ENCODE measurements at places on chromosomes 11 and 22. TPM values are rescaled to one million over a fixed set of nuclear protein-coding genes. Genes with fewer than 3 reads are reported as not detected.

DNA sequence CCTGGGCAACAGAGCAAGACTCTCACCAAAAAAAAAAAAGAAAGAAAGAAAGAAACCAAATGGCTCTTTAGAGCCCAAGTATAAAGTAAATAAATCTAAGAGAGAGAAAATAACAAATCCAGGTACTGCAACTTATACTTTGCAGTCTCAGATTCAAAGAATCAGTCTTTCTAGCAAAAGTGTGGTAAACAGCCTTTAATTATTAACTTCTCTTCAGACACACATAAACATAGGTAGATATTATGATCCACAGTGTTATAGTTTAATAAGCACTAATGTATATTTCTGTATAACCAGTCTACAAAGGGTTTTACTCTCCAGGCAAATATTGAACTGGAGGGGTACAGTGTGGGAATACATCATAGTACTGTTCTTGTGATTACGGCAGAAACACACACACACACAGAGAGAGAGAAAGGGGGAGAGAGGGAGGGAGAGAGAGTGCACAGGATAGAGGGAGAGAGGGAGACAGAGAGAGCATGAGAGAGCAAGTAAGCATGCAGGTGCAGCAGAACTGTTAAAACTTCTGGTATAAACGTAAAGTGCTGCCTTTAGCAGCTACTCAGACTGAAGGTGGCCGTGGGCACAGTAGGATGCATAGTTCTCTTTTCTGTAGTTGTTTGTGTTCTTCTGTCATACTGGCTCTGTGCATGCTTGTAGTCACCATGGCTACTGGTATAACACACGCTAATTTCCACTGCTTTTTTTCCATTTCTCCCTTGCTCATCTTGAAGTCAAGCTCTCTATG is 32.3 kb downstream of the MTMR2 start:
- DNase-seq, result no peak

GRCh38 chr11:22342211-22343031 is 4.2 kb downstream of the SLC17A6 start:
- DNase-seq, result no peak

DNA sequence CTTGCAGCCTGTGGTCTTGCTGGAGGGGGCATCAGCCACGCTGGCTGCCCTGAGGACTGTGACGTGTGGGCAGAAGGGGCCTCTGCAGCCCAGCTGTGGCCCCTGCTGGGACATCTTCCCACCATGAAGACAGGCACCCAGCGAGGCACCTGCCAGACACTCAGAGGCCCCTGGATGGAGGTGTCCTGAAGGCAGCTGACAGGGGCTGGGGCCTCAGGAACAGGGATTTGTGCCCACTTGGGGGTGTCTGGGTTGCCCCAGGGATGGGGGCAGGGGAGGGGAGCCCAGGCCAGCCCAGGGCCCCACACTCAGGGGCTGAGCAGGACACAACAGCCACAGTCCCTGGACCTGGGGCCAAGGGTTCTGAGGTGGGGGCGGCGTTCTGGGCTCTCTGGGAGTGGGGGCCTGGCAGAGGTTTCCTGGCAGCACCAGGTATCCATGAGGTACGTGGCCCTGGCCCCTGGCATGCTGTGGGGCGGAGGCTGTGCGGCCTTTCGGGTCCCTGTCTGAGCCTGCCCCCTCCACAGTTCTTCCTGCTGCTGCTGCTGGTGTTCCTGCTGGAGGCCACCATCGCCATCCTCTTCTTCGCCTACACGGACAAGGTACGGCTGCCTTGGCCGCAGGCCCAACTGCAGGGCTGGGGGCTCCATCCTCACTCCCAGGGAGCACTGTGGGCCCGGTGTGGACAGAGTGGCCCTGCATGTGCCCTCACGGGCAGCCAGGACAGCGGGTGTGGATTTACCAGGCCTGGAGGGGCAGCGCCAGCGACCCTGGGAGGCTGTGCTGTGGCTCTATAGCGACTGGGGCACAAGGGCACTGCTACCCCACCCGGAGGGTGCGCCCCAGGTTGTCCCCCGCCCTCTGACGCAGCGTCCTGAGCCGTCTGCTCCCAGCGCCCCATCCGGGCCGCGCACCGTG is 21.5 kb downstream of the TSPAN4 start:
- DNase-seq, result no peak

GRCh38 chr11:8177136-8177535 is 8.3 kb upstream of the RIC3 start:
- DNase-seq, result no peak

CST6 gene
- not detected for total RNA-seq

GRCh38 chr11:44266056-44266780 is 43.7 kb downstream of the ALX4 start:
- DNase-seq, result no peak

GVQW3 gene
- total RNA-seq, result 1.5 TPM

GRCh38 chr11:74783241-74783871 is 34.7 kb downstream of the RNF169 start:
- DNase-seq, result no peak

DNA sequence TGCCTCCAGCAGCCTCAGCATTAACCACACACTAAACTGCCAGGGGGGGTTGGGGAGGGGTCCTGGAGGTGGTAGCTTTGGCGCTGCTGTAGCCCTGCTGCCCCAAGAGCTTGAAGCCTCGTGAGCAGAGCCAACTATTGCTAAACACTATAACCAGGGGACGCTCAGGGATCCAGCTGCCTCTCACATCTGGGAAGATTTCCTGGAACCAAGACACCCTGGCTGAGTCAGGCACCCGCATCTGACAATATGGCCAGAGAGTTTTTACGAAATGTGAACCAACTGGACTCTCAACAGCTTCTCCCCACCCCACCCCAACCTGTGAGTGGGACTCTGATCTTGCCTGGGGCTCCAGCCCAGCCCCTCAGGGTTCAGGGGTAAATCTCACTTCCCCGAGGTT is 14.3 kb downstream of the C1QTNF6 start:
- peak; percentile 68 for DNase-seq

SLC22A6 gene
- total RNA-seq, result not detected

E2F8 gene
- total RNA-seq, result 2.0 TPM

OR4A16 gene
- total RNA-seq, result not detected

DNA sequence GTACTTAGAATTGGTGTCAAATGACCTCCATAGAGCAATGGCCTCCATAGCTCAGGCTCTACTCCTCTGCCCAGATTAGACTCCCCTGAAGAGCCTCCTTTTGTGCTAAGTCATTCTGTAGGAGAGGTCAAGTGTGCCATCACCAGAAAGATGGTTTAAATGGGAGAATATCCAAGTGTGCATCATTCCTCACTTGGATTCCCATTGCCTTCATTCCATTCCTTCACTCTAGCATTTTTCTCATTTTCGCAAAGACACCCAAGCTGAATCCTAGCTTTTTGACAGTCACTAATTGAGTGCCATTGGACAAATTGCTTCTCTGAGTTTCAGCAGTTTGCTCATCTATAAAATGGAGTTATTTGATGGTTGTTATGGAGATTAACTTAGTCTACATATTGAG is 16.9 kb downstream of the CLMP start:
- DNase-seq, result no peak

- DNase-seq, result no peak
Measured at GRCh38 chr11:11577932-11578911, 43.6 kb downstream of the GALNT18 start.

DNA sequence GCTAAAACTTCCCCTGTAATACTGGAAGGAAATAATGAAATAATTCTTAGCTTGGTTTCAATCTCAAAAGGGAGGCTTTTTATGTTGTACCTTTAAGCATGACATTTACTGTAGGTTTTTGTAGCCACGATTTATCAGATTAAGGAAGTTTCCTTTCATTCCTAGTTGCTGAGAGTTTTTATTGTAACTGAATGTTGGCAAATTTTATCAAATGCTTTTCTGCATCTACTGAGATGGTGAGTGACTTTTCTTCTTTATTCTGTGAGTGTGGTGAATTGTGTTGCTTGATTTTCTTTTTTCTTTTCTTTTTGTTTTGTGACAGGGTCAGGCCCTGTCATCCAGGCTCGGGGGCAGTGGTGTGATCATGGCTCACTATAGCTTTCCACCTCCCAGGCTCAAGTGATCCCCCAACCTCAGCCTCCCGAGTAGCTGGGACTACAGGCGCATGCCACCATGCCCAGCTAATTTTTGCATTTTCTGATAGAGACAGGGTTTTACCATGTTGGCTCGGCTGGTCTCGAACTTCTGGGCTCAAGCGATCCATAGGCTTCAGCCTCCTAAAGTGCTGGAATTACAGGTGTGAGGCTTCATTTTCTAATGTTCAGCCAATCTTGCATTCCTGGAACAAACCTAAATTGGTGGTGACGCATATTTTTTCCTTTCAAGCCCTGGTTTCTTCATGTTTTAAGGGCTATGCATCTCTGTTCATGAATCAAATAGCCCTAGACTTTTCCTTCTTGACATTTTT is 26.2 kb downstream of the SUSD2 start:
- DNase-seq, result no peak

DNA sequence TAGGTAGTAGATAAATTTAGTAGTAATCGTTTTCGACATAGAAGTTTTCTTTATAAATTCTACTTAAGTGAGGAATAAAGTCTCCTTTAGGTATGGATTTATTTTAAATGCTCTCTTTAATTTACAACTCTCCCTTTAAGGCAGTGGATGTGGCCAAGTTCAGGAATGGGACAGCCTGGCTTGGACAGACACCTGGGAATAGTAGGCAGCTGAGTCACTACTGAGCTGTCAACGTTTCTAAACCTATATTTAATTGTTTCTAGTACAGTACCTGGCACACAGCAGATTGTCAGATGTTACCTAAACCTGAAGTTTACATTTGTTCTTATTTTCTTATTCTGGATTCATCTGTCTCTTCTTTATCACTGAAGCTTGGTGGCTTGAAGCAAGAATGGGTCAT is 85.1 kb downstream of the DEPDC5 start:
- DNase-seq, result no peak

OR4D11 gene
- not detected for total RNA-seq
